ENCODE measurements at places on chromosomes 11 and 22.

DNA sequence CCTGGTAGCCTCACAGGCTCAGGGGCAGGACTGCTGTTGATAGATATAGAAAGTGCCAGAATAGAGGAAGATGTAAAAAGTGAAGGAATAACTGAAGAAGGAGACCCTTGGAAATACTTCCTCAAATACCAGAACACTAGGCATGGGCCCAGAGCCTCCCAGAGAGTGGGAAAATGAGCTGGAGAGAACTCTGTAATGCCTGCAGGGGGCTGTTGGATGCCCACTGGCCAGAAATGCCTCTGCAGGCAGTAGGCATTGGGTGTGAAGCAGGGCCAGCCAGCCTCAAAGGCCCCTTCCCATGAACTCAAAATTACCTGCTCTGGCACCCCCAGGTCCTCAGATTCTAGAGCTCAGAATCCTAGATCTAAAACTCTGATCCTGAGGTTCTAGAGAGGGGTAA is 15.1 kb downstream of the P2RY2 start:
- no peak for DNase-seq

GRCh38 chr11:36392196-36392595 is 96.1 kb downstream of the PRR5L start:
- DNase-seq = no peak

- DNase-seq = no peak
Observed at GRCh38 chr11:130159657-130160497, at the start of gene ST14. Gene ST14 (plus strand): TSS chr11:130159782. CDS start chr11:130159980, 198 bp downstream.

DNA sequence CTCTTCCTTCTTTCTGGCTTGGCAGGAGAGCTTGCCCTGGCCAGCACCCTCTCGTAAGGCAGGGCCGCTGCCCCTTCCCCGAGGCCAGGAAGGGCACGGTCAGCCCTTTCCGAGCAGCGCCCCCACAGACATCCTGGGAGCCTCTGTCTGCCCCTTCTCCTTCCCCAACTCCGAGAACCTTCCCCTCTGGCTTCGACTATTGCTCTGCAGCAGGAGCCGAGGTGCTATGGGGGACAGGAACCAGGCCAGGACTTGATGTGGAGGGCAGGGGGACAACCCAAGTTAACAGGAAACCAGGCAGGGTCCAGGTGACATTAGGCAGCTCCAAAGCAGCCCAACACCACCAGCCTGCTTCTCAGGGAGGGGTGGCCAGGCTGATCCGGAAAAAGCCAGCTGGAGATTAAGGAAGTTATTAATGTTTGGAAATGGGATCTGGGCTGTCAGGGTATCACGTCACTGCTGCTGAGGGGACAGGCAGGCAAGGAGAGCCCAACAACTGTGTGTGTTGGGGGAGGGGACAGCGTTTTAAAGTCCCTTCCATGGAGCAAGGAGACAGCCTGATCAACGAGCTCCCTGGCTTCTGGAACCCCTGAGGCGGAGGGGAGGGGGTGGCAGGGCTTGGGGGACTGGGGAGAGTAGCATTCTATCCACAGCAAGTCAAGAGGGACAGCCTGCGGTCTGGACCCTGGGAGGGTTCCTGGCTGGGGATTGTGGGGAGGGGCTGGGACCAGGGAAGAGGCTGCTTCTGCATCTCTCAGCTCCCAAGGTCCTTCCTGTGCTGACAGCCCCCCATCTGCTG is 27.3 kb downstream of the SYT7 start:
- DNase-seq = no peak

DNA sequence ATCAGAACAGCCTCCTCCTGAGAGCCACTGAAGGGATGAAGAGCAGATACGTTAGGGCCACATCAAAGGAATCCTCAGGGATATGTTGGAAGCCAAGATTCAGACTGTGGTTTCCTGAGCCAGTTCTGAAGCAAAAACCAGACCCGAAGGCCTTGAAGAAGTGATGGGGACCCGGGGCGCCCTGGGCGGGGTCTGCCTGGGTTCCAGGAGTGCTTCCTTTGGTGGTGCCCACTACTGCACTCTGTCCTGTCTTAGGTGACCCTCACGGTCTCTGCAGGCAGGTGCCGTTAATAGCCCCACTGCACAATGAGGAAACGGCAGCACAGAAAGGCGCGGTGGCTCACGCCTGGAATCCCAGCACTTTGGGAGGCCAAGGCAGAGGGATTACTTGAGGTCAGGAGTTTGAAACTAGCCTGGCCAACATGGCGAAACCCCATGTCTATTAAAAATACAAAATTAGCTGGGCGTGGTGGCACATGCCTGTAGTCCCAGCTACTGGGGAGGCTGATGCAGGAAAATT is 12.9 kb upstream of the SH3BP1 start:
- no peak for DNase-seq

- DNase-seq = peak; percentile 89
Observed at GRCh38 chr11:62553080-62553838, 6.7 kb upstream of the AHNAK start.

GRCh38 chr11:13324709-13325108 is 47.1 kb downstream of the BMAL1 start:
- no peak for DNase-seq

DNA sequence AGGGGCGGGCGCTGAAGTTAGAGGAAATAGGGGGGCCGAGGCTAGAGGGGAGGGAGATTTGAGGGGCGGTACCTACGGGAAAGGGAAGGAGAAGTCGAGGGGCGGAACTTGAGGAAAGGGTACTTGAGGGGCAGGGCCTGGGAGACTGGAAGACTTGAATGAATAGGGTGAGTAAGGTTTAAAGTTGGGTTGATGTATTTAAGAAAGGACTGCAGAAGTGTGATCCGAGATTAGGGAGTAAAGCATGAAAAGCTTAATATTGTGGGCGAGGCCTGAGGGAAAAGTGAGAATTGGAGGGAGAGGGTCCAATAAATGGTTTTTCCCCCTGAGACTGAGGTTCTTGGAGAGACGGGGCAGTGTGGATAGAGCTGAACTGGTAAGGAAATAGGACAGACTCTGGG is 723 bp downstream of the HSCB start:
- DNase-seq = no peak

DNA sequence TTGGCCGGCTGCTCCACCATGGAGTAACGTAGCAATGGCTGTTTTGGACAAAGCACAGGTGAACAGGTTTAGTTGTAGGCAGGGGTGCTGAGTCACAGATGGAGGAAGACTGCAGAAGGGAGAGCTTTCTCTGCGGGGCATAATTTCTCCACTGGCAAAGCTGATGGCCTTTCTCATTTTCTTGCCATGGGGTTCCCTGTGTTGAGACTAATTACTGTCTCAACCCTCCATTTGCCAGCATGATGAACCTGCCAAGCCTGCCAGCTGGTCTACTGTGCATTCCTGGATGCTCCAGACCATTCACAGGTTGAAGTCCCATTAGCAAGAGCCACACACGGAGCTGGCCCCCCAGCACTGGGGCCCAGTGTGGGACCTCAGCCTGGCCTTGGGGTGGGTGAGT is 202.4 kb downstream of the BARX2 start:
- no peak for DNase-seq

DNA sequence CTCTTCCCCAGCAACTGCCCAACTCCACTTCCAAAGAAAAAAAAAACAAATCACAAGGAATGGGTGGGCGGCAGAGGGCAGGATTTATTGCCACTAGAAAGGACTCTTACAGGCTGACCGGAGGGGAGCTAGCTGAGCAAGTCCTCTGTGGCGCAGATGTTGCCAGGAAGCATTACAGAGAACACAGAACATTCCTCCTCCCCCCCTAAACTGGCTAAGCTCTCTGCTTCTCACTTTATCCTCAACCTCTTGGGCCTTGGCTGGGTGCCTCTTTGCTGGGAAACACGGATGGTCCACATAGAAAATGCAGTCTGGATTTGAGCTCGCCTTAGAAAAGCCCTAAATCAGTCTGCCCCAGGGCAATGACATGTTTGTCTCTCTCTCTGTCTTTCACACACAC is 12.6 kb upstream of the FJX1 start:
- no peak for DNase-seq

DNA sequence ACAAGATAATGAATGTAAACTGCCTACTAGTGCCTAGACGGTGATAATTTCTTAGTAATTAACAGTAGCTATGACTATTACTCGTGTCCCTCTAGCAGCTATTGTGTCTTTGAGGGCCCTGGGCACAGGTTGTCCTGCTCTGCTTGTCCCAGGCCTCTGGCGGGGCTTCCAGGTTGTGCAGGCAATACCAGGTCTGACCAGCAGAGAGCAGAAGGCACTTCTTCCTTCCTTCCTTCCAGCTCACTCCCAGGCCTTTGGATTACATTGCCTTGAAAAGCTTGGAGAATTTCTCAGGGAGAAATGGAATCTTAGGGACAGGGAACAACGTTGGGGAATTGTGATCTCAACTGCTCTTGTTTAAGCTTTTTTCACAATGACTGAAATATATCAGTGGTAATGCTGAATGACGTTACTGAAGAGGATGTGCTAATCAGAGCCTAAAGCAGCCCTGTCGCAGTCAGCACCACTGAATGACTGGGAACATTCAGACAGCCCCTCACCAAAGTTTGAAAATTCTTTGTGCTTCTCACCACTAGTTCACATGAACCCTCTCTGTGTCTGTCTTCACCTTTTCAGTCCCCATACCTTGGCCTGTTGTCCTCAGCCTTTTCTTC is 8.4 kb upstream of the CCKBR start:
- peak; percentile 25 for DNase-seq

GRCh38 chr11:13771151-13771550 is 102.7 kb downstream of the FAR1 start:
- no peak for DNase-seq

- DNase-seq = no peak
Observed at GRCh38 chr11:73317803-73318202, 9.7 kb downstream of the ARHGEF17 start.

DNA sequence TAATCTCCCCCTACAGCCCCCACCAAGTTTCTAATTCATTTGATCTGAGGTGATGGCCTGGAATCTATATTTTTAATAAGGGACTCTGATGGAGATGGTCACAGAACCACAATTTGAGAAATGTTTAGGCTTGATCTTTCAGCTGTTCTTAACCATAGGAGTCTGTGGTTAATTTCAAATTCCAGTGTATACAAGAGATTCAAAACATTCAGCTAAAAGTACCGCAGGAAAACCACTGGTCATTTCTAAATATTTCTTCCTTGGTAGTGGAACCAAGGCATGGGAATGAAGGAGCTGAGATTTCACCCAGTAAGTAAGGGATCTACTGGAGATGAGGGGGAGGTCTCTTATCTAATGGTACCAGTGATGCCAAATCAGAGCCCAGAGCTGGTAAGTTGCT is 18.3 kb upstream of the GALNT18 start:
- no peak for DNase-seq

DNA sequence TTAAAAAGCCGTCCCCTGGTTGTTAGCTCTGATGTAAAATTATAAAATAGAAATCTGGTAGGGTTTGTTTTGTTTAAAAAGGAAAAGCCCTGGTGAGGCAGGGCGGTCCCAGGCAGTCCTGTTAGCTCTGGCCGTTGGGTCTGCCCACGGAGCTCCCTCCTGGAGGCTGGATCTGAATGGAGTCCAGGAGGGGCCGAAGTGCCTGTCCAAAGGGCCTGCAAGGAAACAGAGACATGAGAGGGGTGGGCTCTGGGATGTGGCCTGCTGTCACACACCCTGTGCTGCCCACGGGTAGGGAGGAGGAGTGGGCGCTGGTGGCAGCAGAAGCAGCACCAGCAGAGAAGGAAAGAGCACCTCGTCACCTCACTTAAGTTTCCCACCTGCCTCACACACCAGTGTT is 11.3 kb upstream of the PMM1 start:
- no peak for DNase-seq

GRCh38 chr11:69040581-69041260 is 8.0 kb upstream of the TPCN2 start:
- DNase-seq = no peak

GRCh38 chr11:91850533-91851275 is 373.9 kb upstream of the FAT3 start:
- no peak for DNase-seq

GRCh38 chr11:10324474-10324873 is 19.6 kb downstream of the ADM start:
- no peak for DNase-seq

DNA sequence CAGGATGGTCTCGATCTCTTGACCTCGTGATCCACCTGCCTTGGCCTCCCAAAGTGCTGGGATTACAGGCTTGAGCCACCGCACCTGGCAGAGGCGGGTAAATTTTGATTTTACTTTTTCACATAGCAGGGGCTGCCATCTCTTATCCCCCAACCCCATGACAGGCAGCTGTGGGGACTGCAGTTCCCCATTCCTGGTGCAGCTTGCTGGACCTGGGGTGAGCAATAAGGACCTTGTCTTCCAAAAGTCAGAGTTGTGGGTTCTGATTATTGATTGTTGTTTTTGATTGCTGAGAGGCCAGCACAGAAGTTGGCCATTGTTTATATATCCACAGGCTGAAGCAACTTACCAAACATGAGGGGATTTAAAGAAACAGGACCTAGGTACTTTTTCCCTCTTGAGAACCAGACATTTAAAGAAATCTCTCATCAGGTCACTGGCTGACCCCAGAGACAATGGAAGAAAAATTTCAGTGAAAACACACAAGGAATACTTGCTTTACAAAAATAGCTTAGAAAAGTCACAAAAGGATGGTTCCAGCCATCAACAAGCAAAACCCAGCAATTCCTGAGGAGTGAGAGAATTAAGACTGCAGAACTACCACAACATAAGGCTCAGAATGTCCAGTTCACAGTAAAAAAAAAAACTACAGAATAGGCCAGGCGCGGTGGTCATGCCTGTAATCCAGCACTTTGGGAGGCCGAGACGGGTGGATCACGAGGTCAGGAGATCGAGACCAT is 22.0 kb upstream of the MAPK1 start:
- DNase-seq = no peak

DNA sequence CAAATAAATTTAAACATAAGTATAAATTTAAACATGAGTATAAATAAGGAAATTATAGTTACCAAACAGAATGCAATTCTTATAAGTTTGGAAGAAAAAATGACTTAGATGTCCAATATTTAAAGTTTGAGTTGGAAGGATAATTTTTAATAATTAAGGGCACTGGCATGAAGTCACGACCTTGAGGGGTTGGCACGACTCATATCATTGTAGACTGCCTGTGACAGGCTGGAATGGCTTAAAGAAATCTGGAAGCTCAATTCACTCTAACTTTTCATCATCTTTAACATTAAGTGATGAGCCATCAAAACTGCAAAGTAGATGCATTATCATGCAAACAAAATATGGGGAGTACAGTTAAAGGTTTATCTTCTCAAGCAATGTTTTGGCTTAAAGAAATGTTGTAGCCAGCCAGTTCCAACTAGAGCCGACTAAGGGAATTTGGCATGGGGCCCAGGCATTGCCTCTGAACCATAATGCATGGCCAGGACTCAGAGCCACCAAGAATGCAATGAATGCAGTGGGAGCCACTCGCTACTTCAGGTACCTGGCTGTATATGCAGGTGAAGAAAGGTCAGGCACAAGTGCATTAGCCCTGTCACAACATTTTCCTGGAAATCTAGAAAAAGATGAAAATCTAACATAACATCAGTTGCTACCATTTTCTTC is 33.4 kb downstream of the PGR start:
- no peak for DNase-seq

GRCh38 chr11:10993186-10993585 is 135.3 kb upstream of the ZBED5 start:
- DNase-seq = no peak

GRCh38 chr11:16296273-16296672 is 60.1 kb downstream of the SOX6 start:
- DNase-seq = no peak

Measured in amniotic stem cell (primary cell).